ENCODE measurements at places on chromosomes 11 and 22.

DNA sequence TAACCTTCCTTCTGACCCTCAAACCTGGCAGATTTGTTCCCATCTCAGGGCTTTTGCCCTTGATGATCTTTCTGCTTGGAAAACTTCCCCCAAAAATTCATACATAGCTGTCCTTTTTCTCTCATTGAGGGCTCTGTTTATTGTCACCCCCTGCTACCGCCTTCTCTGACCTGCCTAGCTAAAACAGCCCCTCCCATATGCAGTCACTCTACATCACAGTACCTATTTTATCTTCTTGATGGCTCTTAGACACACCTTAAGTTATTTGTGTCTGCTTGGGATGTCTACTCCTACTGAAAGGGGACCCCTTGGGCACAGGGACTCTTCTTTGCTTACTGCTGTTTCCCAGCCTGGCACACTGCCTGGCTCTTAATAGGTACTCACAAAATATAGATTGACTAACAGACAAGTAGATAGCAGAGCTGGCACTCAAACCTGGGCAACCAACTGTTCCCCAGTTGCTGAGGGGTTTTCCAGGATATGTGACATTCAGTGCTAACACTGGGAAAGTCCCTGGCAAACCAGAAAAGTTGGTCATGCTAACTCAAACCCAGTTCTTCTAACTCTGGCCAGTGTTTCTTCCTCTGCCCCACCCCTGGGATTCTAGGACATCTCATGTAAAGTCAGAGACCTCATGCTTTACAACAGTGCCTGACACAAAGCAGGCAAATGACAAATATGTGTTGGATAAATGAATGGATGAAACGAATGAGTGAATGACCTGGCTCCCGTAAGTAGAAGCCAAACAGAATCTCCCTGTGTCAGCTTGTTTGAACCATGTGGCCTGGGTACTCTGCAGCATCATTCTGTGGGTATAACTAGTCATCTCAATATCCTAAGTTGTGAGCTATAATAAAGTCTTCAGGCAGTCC, 19.8 kb upstream of the FJX1 start:
- H3K4me1 ChIP-seq: peaks cover 4% of the 10 kb centered on the region
- no peak overlapping the region for H3K4me3 ChIP-seq
- H3K36me3 ChIP-seq: no peaks in the 10 kb centered on the region

DNA sequence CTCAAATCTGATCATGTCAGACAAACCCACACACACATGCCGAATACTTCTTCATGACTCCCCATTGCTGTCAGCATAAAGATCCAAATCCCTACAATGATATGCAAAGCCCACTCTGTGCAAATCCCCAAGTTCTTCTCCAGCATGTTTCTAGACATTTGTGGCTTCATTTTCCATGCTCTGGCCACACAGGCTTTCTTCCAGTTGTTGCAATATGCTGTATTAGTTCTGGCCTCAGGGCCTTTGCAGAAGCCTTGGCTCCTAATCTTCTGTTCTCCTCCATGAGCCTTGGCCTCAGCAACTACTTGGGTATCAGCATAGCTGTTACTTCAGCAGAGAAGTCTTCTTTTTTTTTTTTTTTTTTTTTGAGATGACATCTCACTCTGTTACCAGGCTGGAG, 49.6 kb downstream of the NAV2 start:
- no peak for DNase-seq
- peaks cover 47% of the 10 kb centered on the region for H3K4me1 ChIP-seq
- peaks cover 3% of the 10 kb centered on the region for H3K27me3 ChIP-seq
- no peak overlapping the region for H3K27ac ChIP-seq
- peaks cover 4% of the 10 kb centered on the region for H3K36me3 ChIP-seq

GRCh38 chr11:57288771-57289579, 35.8 kb downstream of the TNKS1BP1 start:
- DNase-seq: no peak
- H3K4me3 ChIP-seq: no peak overlapping the region
- no peaks in the 10 kb centered on the region for H3K27me3 ChIP-seq
- peaks cover 22% of the 10 kb centered on the region for H3K4me1 ChIP-seq

GRCh38 chr11:27806122-27806521, 105.9 kb upstream of the BDNF start:
- H3K4me3 ChIP-seq: no peak overlapping the region
- no peaks in the 10 kb centered on the region for H3K27me3 ChIP-seq
- no peak for DNase-seq
- no peak overlapping the region for H3K27ac ChIP-seq
- H3K36me3 ChIP-seq: no peaks in the 10 kb centered on the region
- H3K4me1 ChIP-seq: no peaks in the 10 kb centered on the region

DNA sequence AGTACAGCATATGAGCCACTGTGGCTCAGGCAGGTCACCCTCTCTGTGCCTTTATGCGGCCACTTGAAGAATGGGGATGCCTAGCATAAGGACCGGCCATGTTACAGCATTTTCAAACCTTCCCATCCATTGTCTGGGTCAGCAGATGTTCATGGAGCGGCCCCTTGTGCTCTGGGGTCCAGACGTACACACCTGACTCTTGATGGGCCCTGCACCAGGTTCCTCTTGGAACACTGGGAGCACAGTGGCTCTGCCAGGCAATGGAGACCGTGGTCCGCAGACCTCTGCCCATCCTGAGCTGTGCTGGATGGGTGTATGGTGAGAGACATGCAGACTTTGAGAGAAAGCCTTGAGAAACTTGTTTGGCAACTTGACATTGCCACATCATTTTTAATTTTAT, 9.8 kb downstream of the PRDM11 start:
- H3K4me3 ChIP-seq: no peak overlapping the region
- H3K4me1 ChIP-seq: peaks cover 32% of the 10 kb centered on the region
- H3K27ac ChIP-seq: no peak overlapping the region

Data from osteocyte (in vitro differentiated cells).